Spleen (tissue), 13 donors: ENCODE measurements at places on chromosomes 11 and 22. TPM values are rescaled to one million over a fixed set of nuclear protein-coding genes. Genes with fewer than 3 reads are reported as not detected.

- H3K27me3 ChIP-seq = no peaks in the 10 kb centered on the region
- peaks cover 61% of the 10 kb centered on the region for H3K4me1 ChIP-seq
- H3K27ac ChIP-seq = no peak overlapping the region
- no peak for DNase-seq
- H3K4me3 ChIP-seq = no peak overlapping the region
Observed at GRCh38 chr11:64888729-64889511, 10.5 kb upstream of the EHD1 start.

DNA sequence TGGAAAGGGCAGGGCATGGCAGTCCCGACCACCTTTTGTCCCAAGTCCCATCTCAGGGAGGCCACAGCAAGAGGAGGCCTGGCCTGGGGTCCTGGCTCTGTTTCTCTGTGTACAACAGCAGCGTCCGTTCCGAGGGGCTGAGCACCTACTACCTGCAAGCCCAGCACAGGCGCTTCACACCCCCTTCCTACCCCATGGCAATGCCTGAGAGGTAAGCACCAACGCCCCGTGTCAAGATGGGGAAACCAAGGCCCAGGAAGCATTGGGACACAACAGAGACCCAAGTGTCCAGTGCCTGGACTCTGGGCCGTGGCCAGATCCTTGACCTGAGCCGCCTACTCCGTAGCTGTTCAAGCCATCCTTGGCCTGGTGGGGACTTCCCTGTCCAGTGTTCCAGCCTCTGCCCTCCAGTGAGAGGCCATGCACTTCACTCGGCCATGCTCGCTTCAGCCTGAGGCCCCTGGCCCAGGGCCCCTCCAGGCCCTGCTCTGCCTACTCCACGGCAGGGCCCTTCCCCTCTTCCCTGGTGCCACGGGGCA is 14.3 kb upstream of the TCF20 start:
- no peak overlapping the region for H3K27ac ChIP-seq
- no peak overlapping the region for H3K4me3 ChIP-seq
- DNase-seq = peak; percentile 61
- no peaks in the 10 kb centered on the region for H3K36me3 ChIP-seq
- H3K27me3 ChIP-seq = peaks cover 13% of the 10 kb centered on the region

DNA sequence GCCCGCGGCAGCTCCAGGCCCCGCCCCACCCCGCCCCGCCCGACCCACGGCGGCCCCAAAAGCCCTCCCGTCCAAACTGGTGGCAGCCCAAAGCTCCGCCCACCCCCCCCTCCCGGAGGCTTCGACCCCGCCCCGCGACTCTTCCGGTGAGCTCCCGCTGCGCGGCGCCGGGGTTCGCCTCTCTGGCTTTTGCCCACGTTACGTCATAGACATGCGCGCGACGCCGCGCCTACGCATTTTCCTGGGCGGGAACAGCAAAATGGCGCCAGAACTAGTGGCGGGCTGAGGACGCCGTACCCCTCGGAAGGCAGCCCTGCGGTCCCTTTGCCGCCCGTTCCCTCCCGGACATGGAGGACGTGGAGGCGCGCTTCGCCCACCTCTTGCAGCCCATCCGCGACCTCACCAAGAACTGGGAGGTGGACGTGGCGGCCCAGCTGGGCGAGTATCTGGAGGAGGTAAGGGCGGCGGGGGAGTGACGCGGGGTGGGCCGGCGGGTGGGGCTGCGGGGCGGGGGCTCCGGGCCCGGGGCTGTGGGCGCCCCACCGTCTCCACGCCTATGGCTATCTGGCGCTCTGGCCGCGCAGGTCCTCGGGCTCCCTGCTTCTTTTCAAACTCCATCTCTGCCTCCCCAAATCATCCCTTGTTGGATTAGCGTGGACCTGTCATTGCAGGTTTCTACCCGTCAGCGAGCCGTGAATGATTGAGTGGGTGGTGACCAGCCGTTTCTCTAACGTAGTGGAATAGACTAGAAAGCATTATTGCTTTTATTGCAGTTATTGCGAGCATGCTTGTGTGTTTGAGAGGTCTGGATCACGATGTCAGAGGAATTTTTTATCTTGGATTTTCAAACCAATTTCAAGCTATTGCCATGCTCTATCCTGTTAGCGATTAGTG is at the start of gene NCAPH2:
Gene NCAPH2 (plus strand): TSS at position 234 of the 894 bp plus-strand sequence. CDS start 114 bp downstream, at position 348.
- peak within 1 kb of the TSS; percentile 95 for H3K27ac ChIP-seq
- peaks cover 60% of the 10 kb centered on the region for H3K4me1 ChIP-seq
- H3K4me3 ChIP-seq = peak within 1 kb of the TSS; percentile 74
- H3K27me3 ChIP-seq = no peaks in the 10 kb centered on the region
- H3K36me3 ChIP-seq = peaks cover 39% of the 10 kb centered on the region
- DNase-seq = peak; percentile 99

GRCh38 chr22:29445508-29445907 is 7.1 kb downstream of the RFPL1 start:
- no peak for DNase-seq
- H3K27ac ChIP-seq = no peak overlapping the region
- H3K27me3 ChIP-seq = no peaks in the 10 kb centered on the region

DNA sequence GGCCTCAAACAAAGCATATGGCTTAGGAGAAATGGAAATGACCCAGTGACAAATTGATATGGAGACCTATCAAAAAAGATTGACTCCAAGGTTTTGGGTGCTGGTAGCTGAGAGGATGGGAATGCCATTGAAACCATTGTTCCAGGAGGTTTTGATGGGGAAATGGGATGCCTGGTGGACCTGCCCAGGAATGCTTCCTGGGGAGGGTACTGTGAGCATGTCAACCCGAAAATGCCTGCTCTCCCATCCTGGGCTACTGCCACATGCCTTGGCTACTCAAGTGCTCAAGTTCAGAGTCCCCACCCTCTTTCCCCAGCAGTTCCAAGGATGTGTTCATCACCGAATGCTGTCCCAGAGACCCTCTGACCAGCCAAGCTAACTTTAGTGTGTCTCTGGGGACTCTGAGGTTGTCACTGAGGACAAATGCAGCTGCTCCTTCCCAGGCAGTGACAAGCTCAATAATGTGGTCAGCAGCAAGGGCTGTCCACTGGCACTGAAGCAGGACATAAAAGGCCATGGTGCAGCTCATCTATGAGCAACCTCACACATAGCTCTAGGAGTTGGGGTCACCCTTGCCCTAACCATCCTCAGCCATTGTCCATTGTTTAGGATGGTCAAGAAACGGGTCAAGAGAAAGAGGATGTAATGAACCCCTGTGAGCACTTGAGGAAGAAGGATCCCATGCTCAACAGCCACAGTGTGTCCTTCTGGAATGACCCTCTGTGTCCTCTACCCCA is 83.7 kb downstream of the TRIM29 start:
- DNase-seq = no peak
- H3K27me3 ChIP-seq = peaks cover 27% of the 10 kb centered on the region
- H3K27ac ChIP-seq = no peak overlapping the region
- no peaks in the 10 kb centered on the region for H3K4me1 ChIP-seq

DNA sequence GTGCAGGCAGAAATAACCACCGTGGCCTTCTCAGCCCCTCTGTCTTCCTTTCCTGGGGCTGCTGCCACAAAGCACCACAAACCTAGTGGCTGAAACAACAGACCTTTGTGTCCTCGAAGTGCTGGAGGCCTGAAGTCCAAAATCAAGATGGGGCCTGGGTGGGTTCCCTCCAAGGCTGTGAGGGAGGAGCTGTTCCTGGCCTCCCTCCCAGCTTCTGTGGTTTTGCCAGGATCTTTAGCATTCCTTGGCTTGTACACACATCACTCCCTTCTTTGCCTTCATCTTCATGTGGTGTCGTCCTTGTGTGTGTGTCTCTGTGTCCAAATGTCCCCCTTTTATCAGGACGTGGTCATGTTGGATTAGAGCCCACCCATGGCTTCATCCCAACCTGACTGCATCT is 29.0 kb upstream of the PARVG start:
- H3K27me3 ChIP-seq = no peaks in the 10 kb centered on the region
- no peaks in the 10 kb centered on the region for H3K4me1 ChIP-seq
- no peak for DNase-seq
- H3K4me3 ChIP-seq = no peak overlapping the region
- peaks cover 73% of the 10 kb centered on the region for H3K36me3 ChIP-seq
- H3K27ac ChIP-seq = no peak overlapping the region

GRCh38 chr11:40701027-40701426 is 758.4 kb downstream of the LRRC4C start:
- H3K36me3 ChIP-seq = no peaks in the 10 kb centered on the region
- H3K27ac ChIP-seq = no peak overlapping the region
- H3K4me1 ChIP-seq = no peaks in the 10 kb centered on the region
- DNase-seq = no peak
- no peaks in the 10 kb centered on the region for H3K27me3 ChIP-seq
- no peak overlapping the region for H3K4me3 ChIP-seq

DNA sequence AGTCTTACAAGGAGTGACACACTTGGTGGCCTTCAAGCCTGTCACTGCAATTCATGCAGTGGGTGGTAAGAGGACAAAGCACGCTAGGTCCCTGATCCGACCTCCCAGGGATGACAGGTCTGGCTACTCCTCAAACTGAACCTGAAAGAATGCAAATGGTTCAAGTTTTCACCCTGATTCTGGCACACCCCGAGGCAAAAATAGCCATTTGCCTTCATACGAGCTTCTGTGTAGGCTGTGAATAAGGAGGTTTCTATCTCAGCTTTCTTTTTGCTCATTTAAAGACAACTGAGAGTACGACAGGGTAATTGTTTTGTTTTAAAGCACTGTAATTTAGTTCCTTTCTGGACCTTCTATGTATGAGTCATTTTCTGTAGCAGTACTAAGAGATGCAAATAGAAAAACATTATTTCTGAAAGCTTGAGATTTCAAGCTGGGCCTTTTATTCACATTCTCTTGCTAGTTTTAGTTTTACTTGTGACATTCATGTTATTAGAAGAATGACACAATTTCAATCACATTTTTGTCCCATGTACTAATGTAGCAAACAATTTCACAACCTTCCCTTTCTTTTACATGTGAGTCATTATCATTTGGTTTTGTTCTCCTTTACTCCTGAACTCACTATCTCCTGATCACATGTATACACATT is 56.6 kb upstream of the FDX1 start:
- H3K27ac ChIP-seq = no peak overlapping the region
- no peak overlapping the region for H3K4me3 ChIP-seq
- H3K4me1 ChIP-seq = peaks cover 8% of the 10 kb centered on the region
- no peaks in the 10 kb centered on the region for H3K27me3 ChIP-seq

DNA sequence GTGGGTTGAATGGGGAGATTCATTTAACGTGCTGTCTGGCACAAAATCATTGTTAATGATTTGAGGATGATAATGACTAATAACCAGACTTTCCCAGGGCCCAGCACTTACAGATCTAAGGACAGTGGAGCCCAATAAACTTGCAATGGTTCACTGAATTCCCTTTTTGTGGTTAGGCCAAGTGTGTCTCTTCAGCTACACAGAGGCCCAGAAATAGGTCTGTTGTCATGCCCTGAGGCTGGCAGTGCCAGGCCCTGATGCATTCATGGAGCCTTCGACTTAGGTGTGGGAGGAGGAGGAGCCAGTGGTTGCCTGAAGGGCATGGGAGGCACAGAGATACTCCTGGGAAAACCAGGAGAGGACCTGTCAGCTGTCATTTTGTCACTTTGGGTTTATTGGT is 56.1 kb downstream of the KIAA1671 start:
- no peak overlapping the region for H3K4me3 ChIP-seq
- no peak overlapping the region for H3K27ac ChIP-seq
- H3K27me3 ChIP-seq = no peaks in the 10 kb centered on the region
- H3K4me1 ChIP-seq = peaks cover 9% of the 10 kb centered on the region
- DNase-seq = no peak
- H3K36me3 ChIP-seq = no peaks in the 10 kb centered on the region

GRCh38 chr11:100759106-100759505 is 72.0 kb downstream of the ARHGAP42 start:
- no peaks in the 10 kb centered on the region for H3K27me3 ChIP-seq
- no peak overlapping the region for H3K27ac ChIP-seq
- H3K4me3 ChIP-seq = no peak overlapping the region
- no peaks in the 10 kb centered on the region for H3K36me3 ChIP-seq

- H3K36me3 ChIP-seq = no peaks in the 10 kb centered on the region
- no peak overlapping the region for H3K27ac ChIP-seq
- no peaks in the 10 kb centered on the region for H3K27me3 ChIP-seq
- H3K4me1 ChIP-seq = no peaks in the 10 kb centered on the region
Observed at GRCh38 chr11:118102721-118103261, 16.0 kb upstream of the SMIM35 start.

DNA sequence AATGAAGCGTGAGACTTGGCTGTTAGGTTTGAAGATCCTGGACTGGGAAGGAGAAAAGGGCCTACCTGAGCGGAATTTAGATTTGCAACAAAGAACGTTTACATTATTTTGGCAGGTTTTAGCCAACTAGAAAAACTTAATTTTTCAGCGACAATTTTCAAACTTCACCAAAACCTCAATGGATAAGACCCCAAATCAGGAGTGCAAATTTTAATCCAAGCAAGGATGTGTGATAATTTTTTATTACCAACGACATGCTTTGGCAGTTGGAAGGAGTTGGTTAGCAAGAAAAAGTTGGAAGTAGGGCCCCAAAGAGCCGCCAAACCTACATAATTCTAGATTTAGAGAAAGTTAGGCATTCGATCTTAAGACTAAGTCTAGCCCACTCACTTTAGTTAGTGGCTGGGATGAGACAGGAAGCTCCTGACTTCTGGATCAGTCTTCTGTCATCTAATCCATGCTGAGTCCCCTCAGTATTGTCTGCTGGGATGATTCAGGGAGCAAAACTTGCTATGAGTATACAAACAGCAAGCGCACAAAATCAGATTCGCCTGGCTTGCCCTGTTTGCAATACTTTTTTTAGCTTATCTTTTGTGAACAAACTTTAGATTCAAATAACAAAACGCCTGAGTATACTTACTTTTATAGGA is 787 bp upstream of the RDX start:
- no peak for DNase-seq
- H3K4me3 ChIP-seq = peak overlapping the region; percentile 66
- H3K4me1 ChIP-seq = peaks cover 53% of the 10 kb centered on the region
- no peaks in the 10 kb centered on the region for H3K36me3 ChIP-seq

DNA sequence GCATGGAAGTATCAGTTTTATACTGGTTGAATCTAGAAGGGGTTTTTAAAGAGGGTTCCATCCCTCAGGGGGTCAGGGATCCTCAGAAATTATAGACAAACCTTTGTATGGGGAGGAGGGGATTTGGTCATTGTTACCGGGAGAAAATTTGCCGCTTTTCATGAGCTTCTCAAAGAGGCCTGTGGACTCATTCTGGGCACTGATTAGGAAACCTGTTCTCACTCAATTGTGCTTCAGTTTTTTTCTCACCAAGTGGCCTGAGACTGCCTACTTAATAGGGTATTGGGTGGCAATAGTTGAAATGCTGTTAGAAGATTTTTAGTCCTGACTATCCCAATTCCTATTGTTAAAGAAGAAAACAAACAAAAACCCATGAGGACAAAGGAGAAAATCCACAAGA is 14.0 kb downstream of the MPEG1 start:
- H3K36me3 ChIP-seq = peaks cover 5% of the 10 kb centered on the region
- H3K27ac ChIP-seq = peak overlapping the region; percentile 8
- H3K27me3 ChIP-seq = no peaks in the 10 kb centered on the region

- no peak for DNase-seq
- H3K4me3 ChIP-seq = no peak overlapping the region
- H3K27me3 ChIP-seq = no peaks in the 10 kb centered on the region
- H3K4me1 ChIP-seq = peaks cover 65% of the 10 kb centered on the region
- H3K36me3 ChIP-seq = no peaks in the 10 kb centered on the region
Observed at GRCh38 chr11:32899438-32899837, 6.8 kb downstream of the QSER1 start.

The PACSIN3 gene
- 1.4 TPM for polyA plus RNA-seq

The GSTT2 gene
- polyA plus RNA-seq = 1.3 TPM

The MFRP gene
- 0.02 TPM for polyA plus RNA-seq

The C1QTNF4 gene
- polyA plus RNA-seq = 1.9 TPM
